ENCODE measurements at places on chromosomes 2 and 18. TPM values are rescaled to one million over a fixed set of nuclear protein-coding genes. Genes with fewer than 3 reads are reported as not detected.

The HAAO gene
- 1.4 TPM for total RNA-seq

The ACTG2 gene
- not detected for total RNA-seq

The FNDC4 gene
- not detected for total RNA-seq

The ALPP gene
- total RNA-seq, result 0.16 TPM

The BCL11A gene
- 0.05 TPM for total RNA-seq

The PLEKHM3 gene
- total RNA-seq, result 15.8 TPM

The NYAP2 gene
- 0.04 TPM for total RNA-seq

The COBLL1 gene
- total RNA-seq, result 0.04 TPM

The CRYGC gene
- not detected for total RNA-seq

The GPR75 gene
- total RNA-seq, result 0.55 TPM

The SLC35F5 gene
- 28.1 TPM for total RNA-seq

The SCLY gene
- 58.0 TPM for total RNA-seq

The TNFRSF11A gene
- 0.82 TPM for total RNA-seq

The TM4SF20 gene
- not detected for total RNA-seq

The R3HDM1 gene
- total RNA-seq, result 65.1 TPM

The DIPK1C gene
- total RNA-seq, result not detected

The COL4A3 gene
- total RNA-seq, result not detected

The TMX3 gene
- 44.0 TPM for total RNA-seq

The ARHGEF33 gene
- total RNA-seq, result 0.19 TPM

The CNTNAP5 gene
- total RNA-seq, result not detected

The MAT2A gene
- total RNA-seq, result 271 TPM

The TSPYL6 gene
- not detected for total RNA-seq

The GPR45 gene
- not detected for total RNA-seq

The RAB6C gene
- total RNA-seq, result not detected

The CIB4 gene
- not detected for total RNA-seq

The ZSWIM2 gene
- not detected for total RNA-seq

The TRIM54 gene
- total RNA-seq, result not detected

The CPO gene
- total RNA-seq, result not detected

The VWC2L gene
- not detected for total RNA-seq

The ETAA1 gene
- total RNA-seq, result 11.2 TPM

The SERPINB7 gene
- total RNA-seq, result not detected

The ZNF804A gene
- total RNA-seq, result not detected

The OR6B2 gene
- total RNA-seq, result not detected

The STARD6 gene
- not detected for total RNA-seq

Measured in activated naive CD4-positive, alpha-beta T cell treated with anti-CD3 and anti-CD28 coated beads, Interleukin-2, amount 50 U/mL, for 72 hours (primary cell).